Retinal pigment epithelial cell (primary cell): ENCODE measurements at places on chromosomes 3 and 15.

- no peak for DNase-seq
Measured at GRCh38 chr3:64508140-64508539, 179.7 kb downstream of the ADAMTS9 start.

- no peak for DNase-seq
Measured at GRCh38 chr3:118127992-118128391, 906.7 kb downstream of the IGSF11 start.

DNA sequence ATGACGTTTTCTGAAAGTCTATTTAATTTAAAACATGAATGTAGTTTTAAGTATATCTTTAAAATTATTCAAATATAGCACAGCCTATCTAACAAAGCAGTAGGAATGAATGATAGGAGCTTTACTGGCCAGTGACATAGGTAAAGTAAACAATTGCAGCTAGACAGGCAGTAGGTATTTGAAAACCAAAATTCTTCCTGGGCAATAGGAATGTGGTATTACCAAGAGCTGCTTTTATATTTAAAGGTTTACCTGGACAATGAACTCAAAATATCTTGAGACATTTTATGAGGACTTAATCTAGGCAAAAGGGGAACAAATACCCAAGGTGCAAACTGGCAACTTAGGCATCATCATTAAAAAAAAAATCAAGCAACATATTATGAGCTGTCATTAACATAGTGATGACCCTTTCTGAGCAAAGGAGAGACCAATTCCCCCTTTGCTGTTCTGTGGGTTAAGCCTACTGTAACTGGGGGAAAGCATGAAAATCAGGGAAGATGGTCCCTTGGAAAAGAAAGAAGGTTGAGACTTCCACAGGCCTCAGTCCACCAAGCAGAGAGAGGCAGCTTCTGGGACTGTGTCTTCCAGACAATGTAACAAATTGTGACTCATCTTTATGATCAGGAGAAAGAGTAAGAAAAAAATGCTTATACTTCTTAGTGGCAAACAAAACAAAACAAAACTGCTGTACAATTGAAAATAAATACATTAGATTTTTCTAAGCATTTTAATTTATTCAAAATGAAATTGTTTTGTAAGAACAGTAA, 12.9 kb downstream of the ISL2 start:
- no peak for DNase-seq

DNA sequence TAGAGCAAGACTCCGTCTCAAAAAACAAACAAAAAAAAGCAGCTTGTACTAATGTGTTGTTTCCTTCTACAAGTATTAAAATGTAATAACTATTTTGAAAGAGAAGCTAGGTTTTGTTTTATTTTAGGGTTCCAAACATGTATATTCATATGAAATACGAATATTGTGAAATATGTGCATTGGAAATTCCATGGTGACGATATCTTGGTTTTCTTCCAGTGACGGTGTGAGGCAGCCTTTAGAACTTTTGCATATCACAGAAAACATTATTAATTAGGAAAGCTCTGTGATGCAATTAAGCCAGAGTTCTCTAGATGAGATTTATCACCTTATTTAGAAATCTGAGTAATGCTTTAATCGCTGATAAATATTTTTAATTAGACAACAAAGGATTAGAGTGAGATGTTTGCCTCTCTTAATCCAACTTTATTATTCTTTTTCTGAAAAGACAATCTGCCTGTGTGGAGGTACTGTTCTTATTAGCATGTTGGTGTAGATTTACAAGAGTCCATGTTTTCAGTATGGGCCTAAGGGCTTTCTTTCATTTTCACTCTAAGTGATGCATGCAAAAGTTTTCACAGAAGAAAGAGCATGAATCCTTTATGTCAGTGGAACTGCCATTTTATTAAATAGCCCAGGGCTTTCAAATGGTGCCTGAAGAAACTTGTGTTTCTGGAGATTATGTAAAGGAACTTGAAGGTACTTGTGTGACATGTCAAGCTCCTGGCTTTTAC, 37.7 kb upstream of the SAMMSON start:
- no peak for DNase-seq

DNA sequence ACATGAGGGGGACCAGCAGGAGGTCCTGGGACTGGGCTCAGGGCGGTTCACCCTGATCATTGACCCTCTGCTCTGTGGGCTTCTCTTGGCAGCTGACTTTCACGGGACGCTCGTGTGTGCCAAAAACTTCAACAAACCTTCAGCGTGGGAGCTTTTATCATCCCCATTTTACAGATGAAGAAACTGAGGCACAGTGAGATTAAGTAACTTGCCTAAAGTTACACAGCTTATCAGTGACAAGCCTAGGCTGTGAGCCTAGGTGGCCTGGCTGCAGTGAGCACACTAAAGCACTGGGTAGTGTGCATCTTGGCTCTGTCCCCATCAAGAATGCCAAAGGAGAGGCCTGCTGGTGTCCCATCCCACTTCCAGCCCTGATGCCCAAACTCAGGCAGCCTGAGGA, 23.6 kb upstream of the DUSP7 start:
- no peak for DNase-seq

DNA sequence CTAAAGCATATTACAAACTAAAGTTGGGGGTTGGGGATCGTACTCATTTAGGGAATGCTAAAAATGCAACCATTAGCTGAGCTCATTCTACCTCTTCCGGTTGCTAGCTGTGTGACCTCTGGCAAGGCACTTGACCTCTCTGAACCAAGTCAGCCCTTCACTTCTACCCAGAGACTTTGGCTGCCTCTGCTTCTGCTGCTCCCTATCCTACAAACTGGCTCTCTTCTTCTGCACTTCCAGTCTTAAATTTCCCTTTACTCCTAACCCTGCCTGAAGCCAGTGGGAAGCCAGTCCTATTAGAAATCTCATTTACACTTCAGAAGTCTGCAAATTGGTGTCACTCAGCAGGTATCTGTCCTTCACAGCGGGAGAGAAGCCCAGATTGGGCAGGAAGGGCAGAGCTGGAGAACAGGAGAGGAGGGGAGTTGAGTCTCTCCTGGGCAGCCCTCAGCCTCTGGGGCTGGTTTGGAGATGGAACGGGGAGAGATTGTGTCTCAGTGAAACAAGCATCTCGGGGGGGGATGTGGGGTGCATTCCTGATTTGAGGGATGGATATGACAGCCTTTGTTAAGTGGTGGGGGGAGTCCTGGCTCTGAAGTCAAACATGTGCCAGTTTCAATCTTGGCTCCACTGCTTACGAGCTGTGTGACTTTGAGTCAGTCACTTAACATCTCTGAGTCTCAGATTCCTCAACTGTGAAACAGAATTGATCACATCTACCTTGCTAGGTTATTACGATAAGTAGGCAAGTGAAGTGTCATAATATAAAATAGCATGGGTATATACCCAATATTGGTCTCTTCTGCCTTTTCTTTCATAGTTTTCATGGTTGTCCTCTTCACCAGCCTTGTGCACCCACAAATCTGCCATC, 7.8 kb upstream of the AEN start:
- DNase-seq, result no peak

- no peak for DNase-seq
Measured at GRCh38 chr3:170865209-170866094, 4.5 kb downstream of the RPL22L1 start.

GRCh38 chr3:85977615-85978338, 1013.2 kb downstream of the VGLL3 start:
- no peak for DNase-seq

GRCh38 chr3:38017445-38018295, 11.8 kb downstream of the PLCD1 start:
- DNase-seq, result no peak

DNA sequence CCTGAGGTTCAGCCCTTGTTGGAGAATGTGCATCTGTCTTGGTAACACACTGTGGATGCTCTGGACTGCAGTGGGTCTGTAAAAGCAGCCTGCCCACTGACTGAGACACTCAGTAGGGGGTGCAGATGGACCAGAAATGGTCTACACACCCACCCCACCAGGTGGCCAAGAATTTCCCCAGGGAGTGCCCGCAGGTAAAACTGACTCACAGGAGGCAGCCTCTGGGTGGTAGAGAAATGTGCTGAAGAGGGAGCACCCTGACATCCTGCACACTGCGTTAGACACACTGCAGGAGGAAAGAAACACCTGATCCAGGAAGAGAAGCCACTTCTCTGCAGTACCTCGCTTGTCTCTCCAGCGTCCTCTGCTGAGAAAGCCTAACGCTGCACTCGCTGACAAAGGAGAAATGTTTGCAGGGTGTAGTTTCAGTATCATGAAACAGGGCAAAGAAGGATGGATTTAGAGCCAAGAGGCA, 109.5 kb upstream of the ABHD17C start:
- no peak for DNase-seq

GRCh38 chr15:25090073-25090733, 135.4 kb downstream of the SNRPN start:
- no peak for DNase-seq

DNA sequence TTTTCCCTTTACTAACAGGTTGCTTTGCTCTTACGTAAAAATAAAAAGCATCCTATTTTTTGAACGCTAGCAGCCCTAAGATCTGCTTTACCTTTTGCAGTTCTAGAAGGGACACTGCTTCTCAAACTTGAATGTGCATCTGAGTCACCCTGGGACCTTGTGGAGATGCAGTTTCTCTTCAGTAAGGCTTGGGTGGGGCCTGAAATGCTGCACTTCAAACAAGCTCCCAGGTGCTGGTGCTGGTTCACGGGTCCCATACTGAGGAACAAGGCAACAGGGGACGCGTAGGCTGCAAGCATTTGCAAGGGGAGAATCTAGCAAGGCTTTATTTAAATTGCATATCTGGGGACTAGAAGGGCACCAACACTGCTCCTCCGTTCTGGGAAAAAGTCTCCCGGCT, 30.0 kb downstream of the MB21D2 start:
- DNase-seq, result no peak

- no peak for DNase-seq
Measured at GRCh38 chr15:25716414-25717126, 146.6 kb downstream of the ATP10A start.

GRCh38 chr3:125647318-125648014, 52.2 kb upstream of the OSBPL11 start:
- no peak for DNase-seq

DNA sequence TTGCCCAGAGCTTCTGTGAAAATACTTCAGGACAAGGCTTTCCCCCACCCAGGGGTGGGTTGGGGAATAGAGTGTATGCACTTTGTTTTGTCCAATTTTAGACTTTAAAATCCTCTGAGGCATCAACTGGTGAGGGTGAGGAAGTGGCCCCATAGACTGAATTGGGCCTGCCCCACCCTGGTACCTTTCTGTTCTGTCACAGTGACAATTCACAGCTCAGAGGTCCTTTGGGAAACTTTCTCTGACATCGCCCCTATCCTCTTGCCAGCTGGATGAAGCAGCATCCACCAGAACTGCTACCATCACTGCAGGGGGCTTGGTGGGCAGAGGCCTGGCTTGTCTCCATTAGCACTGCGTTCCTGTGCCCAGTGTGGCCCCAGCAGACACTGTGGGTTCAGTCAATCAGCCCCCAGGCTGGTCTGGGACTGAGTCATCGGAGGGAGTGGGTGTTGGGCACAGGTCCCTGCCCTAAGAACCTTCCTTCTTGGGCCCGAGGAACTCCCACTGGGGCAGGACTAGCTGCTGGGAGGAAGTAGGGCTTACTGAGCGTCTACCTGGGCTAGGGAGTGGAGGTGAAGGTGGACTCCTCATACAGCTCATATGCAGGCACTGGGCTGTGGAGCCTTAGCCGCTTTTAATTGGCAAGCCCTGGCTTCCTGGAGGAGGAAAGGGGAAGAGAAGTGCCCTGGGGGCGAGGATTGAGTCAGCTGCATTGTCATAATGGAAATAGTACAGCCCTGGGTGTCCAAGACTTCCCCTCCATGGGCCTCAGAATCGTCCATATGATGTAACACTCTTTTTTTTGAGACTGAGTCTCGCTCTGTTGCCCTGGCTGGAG, 1.5 kb upstream of the PPM1M start:
- no peak for DNase-seq

- no peak for DNase-seq
Measured at GRCh38 chr15:100572362-100572983, 29.5 kb downstream of the LINS1 start.

- DNase-seq, result no peak
Measured at GRCh38 chr3:47073685-47074084, 90.2 kb downstream of the SETD2 start.

DNA sequence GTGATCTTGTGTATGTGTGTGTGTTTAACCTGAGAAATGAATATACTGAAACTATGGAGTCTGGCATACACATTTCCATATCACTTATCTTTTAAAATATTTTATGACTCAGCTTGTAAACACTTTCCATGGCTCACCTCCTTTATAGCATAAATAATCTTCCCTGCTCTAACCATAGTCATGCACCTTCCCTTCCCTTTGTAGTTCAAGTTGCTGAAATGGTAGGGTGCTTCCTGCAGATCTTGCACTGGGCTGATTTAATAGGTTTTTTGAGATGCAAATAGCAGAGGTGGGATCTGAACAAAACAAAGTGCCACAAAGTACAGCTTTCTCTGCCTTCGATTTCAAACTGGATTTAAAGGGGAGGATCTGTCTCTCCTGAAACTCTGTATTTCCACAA, 712.7 kb upstream of the LMCD1 start:
- no peak for DNase-seq

GRCh38 chr15:100247228-100248225, 94.2 kb downstream of the ADAMTS17 start:
- no peak for DNase-seq

DNA sequence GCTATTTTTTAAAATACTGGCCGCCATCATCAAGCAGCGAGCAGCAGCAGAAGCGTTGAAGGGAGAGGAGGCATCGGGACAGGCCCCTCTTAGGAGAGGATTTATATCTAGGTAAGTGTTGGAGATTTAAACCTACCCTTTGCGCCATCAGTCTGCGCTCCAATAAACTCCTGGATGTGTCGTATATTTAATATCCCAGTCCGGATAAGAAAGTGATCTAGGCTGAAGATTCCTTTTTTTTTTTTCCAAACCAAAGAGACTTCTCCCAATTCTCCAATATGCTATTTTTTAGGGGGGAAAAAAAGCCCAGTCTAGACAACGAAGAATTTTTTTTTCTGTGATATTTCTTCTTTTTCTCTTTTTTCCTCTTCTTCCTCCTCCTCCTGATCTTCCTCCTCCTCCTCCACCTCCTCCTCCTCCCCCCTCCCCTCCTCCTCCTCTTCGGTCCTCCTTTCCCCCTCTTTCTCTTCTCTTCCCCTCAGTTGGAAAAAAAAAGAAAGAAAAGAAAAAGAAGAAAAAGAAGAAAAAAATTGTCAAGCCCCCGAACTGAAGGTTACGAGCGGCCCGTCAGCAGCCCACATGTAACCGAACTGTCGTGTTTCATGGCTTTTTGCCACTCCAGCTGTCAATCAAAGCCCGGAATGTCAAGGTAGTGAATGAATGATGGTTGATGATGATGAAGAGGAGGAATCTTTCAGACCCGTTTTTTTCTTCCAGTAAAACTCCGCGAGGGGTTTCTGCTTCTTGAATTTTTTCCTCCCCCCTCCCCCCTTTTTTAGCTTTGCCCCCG, 835 bp downstream of the MEIS2 start:
- DNase-seq, result no peak

- DNase-seq, result no peak
Measured at GRCh38 chr3:74531491-74531890, 83.0 kb downstream of the CNTN3 start.

DNA sequence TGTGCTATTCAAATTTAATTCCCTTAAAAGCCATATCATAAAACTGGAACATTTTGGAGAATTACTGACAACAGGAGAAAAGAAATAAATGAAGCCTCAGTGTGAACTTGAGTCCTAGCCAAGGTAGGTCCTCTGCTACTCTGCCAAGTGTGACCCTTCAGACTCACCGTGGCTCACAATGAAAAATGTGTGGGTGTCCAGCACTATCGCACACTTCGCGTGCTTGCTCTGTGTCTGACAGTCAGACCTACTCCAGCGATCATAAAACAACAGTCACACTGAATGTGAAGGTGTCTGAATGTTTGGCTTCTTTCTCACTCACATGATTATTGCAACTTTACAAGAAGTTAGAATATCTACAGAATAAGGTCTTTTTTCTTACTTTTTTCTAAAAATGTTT, 65.8 kb upstream of the TRA2B start:
- no peak for DNase-seq

GRCh38 chr3:64244011-64244942, 19.0 kb upstream of the PRICKLE2 start:
- no peak for DNase-seq
